Tibial nerve (tissue), 4 donors: ENCODE measurements at places on chromosomes 3 and 15. TPM values are rescaled to one million over a fixed set of nuclear protein-coding genes. Genes with fewer than 3 reads are reported as not detected.

- no peak for DNase-seq
These were observed 90.6 kb downstream of the LIPC start for GRCh38 chr15:58522391-58522790.

DNA sequence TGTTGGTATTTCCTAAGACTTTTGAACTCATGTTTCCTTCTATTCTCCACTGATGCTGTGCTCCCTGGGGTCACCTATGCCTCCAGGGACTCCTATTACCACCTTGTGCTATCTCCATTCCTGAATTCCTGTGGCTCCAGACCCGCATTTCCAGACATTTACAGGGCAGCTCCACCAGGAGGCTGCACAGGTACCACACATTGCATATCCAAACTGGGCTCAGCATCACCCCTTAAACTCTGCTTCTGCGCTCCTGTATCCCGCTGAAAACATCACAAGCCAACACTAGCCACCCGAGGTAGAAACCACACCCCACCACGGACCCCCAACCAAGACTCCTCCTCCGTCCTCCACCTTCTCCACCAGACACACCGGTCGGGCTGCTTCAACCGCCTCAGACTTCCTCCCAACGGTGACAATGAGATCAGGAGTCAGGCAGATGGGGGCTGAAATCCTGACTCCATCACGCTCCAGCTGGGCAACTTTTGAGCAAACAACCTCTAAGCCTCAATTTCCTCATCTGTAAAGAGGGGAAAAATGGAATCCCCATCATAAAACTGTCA lies 10.4 kb downstream of the TNK2 start:
- DNase-seq: no peak

- no peak for DNase-seq
These were observed 250.6 kb upstream of the LYSMD4 start for GRCh38 chr15:99983886-99984286.

- no peak for DNase-seq
These were observed 52.1 kb downstream of the LRTM1 start for GRCh38 chr3:54875596-54876268.

GRCh38 chr3:151439652-151440125 lies 21.2 kb downstream of the IGSF10 start:
- DNase-seq: no peak

GRCh38 chr3:194009892-194010533 lies 125.9 kb upstream of the HES1 start:
- DNase-seq: no peak

DNA sequence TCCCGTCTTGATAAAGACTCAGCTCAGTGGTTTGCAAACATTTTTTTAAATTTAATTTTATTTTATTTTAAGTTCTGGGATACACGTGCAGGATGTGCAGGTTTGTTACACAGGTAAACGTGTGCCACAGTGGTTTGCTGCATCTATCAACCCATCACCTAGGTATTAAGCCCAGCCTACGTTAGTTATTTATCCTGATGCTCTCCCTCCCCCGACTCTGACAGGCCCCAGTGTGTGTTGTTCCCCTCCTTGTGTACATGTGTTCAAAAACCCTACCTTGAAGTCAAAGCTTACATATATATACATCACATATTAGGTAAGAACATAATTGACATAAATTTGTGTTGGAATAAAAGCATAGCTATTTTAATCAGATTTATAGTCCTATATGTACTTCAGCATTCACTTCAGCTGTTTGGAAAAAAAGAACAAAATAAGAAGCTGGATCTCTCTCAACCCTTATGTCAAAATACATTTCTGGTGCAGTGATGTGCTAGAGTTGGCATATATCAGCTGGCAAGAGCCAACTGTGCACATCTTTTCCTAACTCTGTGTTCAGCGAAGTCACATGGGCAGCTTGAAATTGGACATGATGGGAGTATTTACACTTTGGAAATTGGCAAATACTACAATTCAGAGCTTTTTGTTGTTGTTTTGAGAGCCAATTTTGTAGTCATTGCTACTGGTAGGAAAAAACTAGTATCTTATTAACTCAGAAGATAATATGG lies 26.5 kb downstream of the GPR15 start:
- DNase-seq: no peak

DNA sequence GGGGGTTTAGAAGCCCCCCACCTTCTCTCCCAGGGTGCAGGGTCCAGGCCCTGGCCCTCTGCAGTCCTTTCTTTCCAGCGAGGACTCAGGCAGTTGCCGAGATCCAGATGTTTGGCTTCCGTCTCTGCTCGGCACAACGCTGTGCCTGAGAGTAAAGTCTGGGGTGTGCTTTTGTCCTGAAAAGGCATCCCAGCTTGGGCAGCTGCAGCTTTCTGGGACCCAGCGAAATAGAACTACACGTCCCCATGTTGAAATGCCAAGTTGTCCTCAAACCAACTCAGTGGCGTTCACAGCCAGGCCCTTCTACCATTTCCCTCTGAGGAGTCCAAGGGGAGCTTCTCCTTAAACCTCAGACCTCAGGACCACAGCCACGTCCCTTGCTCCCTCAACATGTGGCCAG lies 23.1 kb downstream of the FGD5 start:
- DNase-seq: peak; percentile 42

DNA sequence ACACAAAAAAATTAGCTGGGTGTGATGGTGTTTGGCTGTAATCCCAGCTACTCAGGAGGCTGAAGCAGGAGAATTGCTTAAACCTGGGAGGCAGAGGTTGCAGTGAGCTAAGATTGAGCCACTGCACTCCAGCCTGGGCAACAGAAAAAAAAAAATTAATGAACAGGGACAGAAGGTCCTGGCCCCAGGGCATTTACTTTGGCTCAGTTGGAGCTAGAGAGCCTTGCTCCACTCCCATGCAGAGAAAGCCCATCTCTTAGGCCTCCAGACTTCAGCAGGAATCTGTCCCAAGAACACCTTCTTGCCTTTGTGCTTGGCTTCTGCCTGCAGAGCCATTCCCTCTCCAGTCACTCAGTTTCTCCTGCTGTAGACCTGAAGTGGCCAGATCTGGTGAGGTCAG lies 8.7 kb downstream of the KLHDC8B start:
- DNase-seq: no peak

The FANCD2OS gene
- total RNA-seq: not detected

The MYZAP gene
- total RNA-seq: 2.3 TPM

The WDR93 gene
- not detected for total RNA-seq

The GRK7 gene
- total RNA-seq: not detected

The DZIP1L gene
- 41.5 TPM for total RNA-seq
